ENCODE measurements at places on chromosomes 13 and 19.
A peak's percentile ranks its signal among the peaks of the same experiment; 100 is the strongest.

- DNase-seq = no peak
These were observed 19.6 kb upstream of the SLC15A1 start for GRCh38 chr13:98771838-98772611.

DNA sequence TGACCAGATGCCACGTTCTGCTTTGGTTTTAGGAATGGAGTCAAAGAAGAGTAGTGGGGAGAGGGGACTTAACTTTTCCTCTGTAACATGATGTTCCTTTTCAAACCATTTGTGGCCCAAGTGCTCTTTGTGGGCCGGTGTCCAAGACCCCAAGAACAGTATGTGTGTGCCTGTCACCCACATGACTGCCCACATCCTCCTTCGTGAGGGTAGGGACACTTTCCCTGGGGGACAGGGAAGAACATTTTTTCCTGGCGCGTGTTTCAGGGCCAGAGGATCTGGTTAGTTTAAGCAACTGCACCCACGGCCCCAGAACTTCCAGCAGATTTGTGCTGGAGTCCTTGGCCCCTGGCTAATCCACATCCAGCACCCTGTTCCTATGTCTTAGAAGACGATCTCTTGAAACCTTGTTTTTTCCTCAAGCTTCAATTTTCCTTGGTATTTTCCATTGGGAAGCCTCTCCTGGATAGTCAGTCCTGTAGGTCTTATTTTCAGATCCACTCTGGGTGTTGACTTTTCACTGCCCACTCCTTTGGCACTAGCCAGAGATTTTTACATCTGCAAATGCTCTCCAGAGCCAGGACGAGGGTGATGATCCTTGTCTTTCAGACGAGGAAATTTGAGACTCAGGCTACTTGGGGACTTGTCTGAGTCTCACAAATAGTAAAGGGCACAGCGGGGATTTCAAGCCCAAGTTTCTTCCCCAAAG, 10.8 kb upstream of the CCDC97 start:
- DNase-seq = no peak

- DNase-seq = no peak
These were observed 3.8 kb upstream of the ATP1A3 start for GRCh38 chr19:41997851-41998229.

DNA sequence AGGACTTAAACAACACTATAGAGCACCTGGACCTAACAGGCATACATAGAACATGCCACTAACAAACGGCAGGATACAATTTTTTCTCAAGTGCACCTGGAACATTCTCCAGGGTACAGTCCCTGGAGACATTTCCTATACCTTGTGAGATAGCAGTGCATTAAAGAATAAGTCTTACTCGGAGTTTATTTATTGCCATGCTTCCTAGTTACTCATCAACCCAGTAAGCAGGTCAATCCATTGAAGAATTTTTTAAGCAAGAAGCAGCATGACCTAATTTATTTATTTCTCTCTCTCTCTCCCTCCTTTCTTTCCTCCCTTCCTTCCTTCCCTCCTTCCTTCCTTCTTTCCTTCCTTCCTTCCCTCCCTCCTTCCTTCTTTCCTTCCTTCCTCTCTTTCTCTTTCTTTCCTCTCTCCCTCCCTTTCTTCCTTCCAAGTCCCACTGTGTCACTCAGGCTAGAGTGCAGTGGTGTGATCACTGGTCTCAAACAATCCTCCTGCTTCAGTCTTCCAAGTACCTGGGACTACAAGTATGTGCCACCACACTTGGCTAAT, 6.6 kb upstream of the TFDP1 start:
- no peak for DNase-seq

GRCh38 chr13:34310539-34310938, 492.6 kb downstream of the RFC3 start:
- no peak for DNase-seq

- no peak for DNase-seq
These were observed 317.9 kb downstream of the SHISA2 start for GRCh38 chr13:25733696-25734435.

DNA sequence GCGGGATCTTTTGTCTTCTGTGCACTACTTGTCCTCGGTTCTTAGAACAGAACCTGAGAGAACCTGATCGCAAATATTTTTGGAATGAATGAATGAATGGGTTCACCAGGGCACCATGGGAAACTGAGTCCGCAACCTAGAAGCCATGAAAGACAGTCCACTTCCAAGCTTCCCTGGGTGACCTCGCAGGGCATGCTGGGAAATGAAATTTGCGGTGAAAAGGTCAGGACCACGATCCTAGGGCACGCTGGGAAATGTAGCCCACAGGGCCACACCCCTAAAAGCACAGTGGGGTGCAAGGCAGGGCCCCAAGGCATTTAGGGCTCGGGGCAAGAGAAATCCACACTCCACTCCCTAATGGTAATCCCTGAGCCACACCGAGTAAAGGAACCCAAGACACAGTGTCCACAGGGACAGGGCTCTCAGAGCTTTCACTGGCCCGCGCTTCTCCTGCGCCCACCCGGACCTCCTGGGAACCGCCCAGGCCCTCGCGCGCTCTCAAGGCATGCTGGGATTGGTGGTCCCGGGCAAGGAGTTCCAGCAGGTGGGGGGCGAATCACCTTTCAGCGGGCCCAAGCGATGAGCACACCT, 1.1 kb upstream of the PPP1R12C start:
- DNase-seq = no peak

DNA sequence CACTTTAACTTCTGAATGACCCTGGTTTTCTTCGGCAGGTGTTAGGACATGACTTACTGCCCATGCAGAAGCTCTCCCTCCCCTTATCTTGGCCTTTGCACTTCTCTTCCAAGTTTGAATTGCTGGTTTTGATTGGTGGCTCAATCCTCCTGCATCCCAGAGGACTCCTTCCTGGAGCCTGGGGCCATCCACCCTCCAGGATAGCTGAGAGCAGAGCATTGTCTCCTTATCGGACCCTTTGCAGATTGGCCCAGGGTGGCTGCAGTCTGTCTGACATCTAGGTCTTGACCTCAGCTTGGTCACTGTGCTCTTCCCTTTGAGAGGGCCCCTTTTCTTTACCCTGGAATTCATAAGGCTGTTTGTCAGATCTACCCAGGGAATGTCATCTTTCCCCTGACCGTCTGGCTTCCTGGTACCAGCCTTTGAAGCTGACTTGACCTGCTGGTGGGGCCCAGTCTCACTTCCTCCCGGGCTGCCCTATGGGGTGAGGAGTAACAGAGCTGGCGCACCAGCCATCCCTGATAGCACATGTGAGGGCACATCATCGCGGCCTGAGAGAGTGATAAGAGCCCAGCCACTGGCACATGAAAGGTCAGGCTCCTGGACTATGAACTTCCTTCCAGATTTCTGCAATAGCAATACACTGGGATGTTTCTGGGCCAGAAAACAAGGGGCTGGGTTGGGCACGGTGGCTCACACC, 172.9 kb upstream of the UBL3 start:
- no peak for DNase-seq

DNA sequence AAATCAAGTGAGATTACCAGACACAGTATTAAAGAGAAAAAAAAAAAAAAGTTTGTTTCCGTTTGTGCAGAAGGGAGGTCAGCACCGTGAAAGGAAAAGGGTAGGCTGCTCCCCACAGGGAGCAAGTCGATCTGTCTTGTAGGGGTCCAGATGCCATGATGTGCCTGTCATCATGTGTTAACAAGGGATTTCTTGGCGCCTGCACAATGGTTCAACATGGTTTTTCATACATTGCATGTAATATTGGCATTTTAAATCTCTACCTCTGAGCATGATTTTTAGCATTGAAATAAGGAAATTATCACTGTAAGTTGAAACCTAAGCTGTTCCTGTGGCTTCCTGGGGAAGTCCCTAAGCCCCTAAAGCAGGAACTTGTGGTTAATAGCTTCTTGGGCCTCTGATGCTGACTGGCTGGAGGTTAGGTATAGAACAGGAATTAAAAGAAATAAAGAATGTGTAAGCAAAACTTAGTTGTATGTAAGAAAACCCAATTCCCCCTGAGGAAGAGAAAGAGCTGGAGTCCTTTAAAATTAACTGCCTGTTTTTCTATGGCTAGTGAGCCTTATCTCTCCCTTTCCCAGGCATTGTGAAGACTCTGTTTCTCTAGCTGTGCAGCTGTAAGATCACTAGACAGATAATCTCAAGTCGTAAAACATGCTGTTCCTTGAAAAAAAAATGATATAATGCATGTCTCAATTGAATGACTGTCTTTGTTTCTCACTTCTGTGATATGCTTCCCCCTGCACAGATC, 7.4 kb upstream of the FCGBP start:
- DNase-seq = no peak

GRCh38 chr13:22776394-22777186, 404.2 kb upstream of the SGCG start:
- DNase-seq = no peak

GRCh38 chr19:46901701-46902401, 41.1 kb downstream of the ARHGAP35 start:
- no peak for DNase-seq

DNA sequence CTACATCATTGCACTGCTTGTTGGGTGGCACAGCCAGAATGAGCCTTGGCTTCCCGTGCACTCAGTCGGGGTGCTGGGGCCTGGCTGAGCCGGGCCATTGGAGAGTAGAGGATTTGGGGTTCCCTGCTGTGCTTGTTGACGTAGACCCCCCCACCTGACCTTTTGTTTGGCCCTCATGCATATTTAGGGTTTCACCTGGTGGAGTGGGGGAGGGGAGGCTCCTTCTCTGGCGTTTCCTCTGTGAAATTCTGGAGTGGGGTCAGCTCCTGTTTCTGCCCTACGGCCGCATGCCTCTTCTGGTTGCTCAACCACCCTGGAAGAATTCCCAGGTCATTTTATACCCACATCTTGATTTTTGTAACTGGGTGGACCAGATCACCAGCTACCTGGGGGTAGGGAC, 82.8 kb downstream of the SIPA1L3 start:
- no peak for DNase-seq

DNA sequence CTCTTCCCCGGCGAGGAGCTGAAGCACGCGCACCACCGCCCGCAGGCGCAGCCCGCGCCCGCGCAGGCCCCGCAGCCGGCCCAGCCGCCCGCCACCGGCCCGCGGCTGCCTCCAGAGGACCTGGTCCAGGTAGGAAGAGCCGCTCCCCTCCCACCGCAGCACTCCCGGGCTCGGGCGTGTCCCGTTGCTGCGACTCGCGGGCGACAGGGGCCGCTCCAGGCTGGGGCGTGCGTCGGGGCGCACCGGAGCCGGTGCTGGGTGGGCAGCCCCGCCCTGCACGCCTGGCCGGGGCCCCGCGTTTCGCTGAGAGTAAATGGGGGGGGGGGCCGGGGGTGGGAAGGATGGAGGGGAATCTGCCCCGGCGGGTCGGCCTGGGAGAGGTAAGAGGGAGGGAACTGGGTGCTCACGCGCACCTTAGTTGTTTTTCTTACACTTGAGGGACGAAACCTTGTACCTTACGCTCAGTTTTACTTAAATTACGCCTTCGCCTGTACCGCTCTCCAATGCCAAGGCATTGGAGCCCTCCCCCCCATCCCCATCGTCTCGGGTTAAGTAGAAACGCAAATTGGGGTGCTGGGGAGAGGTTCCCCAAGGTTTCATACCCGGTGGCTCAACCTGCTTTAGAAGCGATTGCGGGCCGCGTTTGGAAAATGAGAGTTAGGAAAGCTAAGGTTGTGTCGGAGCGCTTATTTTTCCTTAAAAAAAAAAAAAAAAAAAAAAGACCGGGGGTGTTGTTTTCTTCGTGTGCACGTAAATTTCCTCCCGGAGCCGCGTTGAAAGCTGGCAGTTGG, 850 bp downstream of the KLF5 start:
- peak; percentile 21 for DNase-seq

DNA sequence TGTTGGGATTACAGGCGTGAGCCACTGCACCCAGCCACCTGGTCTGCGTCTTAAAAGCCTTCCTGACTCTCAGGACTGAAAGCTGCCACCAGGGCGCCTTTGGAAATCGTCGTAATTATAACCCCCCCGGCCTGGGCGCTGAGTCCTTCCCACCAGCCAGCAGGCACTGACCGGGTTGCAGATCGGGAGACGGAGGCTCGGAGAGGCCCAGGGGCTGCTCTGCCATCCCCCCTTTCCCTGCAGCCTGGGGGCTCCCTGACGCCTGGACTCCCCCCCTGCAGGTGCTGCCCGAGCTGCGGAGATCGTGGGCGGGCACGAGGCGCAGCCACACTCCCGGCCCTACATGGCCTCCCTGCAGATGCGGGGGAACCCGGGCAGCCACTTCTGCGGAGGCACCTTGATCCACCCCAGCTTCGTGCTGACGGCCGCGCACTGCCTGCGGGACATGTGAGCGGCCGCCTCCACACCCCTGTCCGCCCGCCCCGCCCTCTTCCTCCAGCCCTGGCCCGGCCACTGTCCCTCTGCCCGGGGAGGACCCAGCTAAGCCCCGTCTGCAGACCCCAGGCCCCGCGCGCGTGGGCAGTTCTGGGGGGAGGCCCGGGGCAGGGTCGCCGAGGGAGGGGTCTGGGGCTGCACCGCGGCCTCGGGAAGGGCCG, 2.5 kb downstream of the PRTN3 start:
- no peak for DNase-seq

GRCh38 chr13:89150362-89150761, 1479.2 kb downstream of the SLITRK5 start:
- no peak for DNase-seq

- DNase-seq = no peak
These were observed at the start of gene SLC6A16 for GRCh38 chr19:49324801-49325576. Gene SLC6A16, minus strand, starts transcription at chr19:49325191. Its CDS starts 13,844 bp downstream, at chr19:49311347.

- no peak for DNase-seq
These were observed 26.8 kb downstream of the SKA3 start for GRCh38 chr13:21149568-21149967.

DNA sequence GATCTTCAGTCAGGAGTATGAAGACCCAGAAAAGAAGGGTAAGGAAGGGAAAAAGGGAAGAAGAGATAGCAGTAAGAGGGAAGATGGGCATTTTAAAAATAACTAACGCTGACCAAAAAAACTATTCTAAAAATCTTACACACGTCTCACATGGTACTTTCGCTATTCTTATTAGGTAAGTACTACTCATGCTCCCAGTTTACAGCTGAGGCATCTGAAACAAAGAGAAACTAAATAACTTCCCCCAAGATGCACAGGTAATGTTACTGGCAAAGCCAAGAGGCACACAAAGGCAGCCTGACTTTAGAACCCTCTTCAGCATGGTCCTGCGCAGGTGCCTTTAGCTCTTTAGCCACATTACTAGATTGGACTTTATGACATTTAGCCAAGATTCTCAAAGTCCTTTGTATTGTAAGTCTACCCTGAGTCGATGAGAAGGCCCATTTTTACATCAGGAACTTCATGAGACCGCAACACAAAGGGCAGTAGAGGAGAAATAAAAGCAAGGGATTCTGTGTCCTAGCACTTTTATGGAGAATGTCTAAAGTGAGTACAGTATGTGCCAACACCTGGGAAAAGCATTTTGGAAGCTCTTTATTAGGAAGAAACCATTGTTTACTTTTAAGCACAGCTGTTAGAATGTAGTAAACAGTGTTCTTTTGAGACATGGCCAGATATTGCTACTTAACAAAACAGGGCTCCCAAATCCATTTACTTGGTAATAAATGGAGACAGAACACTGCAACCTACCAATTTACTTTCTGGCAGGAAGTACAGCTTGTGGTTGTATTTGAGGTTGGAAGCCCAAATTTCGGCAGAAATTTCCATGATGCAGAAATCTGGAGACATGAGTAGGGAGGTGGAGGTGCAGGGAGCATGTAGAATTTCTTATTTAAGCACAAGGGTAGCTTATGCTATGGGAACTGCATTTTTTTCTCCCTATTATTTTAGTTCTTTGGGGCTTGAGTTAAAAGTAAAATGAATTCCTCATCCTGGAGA, 250.7 kb downstream of the KCTD12 start:
- DNase-seq = no peak
